ENCODE measurements at places on chromosomes 7 and 10.

GRCh38 chr7:93310346-93310745 is 78.2 kb downstream of the VPS50 start:
- DNase-seq = no peak

- no peak for DNase-seq
Measured at GRCh38 chr7:44093102-44093641, 10.8 kb upstream of the POLM start.

GRCh38 chr10:63703113-63703670 is 182.0 kb downstream of the REEP3 start:
- no peak for DNase-seq

DNA sequence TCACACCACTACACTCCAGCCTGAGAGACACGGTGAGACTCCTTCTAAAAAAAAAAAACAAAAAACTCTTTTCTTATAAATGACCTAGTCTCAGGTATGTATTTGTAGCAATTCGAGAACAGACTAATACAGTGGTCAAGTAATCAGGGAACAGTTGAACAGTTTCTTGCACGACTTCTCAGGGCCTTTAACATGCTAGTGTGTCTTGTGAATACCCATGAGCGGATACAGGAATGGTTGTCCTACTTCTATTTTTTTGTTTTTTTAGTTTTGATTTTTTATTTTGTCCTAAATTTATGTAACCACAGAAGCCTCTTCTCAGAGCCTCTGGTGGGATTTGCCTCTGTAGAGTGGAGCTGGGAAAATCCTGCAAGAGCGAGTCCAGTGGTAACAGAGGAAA is 71.0 kb upstream of the NANOS1 start:
- DNase-seq = no peak

GRCh38 chr7:3861386-3861785 is 560.3 kb downstream of the SDK1 start:
- DNase-seq = no peak

DNA sequence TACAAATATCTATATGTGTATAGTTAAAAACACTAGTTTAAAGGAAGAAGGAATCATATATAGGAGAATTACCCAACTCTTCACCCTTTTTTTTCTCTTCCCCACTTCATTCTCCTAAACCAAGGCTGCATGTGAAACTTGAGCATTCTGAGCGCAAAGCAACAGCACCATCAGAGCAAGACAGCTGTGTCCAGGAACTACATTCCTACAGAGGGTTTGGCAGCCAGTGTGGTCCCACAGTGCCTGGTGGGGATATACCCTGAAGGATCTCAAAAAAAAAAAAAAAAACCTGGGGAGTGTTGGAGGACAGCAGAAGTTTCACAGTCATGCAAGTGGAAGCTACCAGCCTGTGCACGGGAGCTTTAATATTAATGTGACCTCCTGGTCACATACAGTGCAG is 310.4 kb downstream of the CTNNA3 start:
- no peak for DNase-seq

- DNase-seq = no peak
Measured at GRCh38 chr10:124062390-124062789, 31.0 kb downstream of the CHST15 start.

GRCh38 chr10:9437131-9437530 is 1382.6 kb downstream of the GATA3 start:
- DNase-seq = peak; percentile 2
